AG10803 (cell line): ENCODE measurements at places on chromosomes 5 and 9.
A peak's percentile ranks its signal among the peaks of the same experiment; 100 is the strongest.

GRCh38 chr5:77431719-77432118 lies 60.4 kb downstream of the WDR41 start:
- DNase-seq: no peak

DNA sequence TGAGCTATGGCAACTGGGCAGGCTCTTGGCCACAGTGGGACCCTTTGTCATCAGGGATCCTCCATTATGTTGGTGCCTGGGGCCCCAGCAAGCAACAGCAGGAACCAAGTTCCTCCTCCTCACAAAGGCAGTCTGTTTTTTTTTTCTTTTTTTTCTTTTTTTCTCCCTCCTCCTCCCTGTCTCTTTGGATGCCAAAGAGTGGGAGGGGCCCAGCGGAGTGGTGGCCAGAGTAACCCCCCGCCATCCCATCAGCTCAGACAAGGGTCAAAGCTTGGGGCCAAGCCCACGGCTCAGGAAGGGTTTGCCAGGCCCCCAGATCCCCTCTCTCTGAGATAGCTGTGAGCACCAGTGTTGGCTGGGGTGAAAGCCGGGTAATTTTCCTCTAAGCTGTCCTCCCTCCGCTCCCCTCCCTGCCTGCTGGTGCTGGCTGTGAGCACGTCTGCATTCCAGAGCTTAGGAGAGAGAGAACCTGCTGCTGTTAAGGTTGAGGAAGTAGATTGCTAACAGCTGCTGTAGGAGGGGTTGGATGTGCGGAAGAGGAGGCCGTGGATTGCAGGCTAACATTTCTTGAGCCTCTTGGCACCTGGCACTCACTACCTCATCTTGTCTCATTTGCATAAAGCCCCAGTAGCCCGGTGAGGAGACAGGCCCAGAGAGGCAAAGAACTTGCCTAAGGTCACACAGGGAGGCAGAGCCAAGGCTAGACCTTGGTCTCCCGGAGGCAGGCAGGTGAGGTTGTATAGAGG lies 21.2 kb downstream of the GSN start:
- DNase-seq: peak; percentile 80

- DNase-seq: no peak
Measured at GRCh38 chr9:110640736-110641135, 27.9 kb upstream of the MUSK start.

- DNase-seq: no peak
Measured at GRCh38 chr9:29701559-29701958, 2128.3 kb upstream of the C9orf72 start.

GRCh38 chr5:100519075-100519474 lies 16.1 kb upstream of the FAM174A start:
- DNase-seq: no peak

GRCh38 chr9:69292078-69292477 lies 32.9 kb upstream of the ENTREP1 start:
- no peak for DNase-seq

DNA sequence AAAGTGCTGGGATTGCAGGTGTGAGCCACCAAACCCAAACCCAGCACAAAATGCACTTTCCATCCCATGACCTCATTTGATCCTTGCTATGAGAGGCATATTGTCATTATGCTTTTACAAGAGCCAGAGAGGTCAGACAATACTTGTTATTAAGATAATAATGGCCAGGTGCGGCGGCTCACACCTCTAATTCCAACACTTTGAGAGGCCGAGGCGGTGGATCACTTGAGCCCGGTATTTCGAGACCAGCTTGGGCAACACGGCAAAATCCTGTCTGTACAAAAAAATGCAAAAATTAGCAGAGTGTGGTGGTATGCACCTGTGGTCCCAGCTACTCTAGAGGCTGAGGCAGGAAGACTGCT lies 55.9 kb upstream of the IL17B start:
- no peak for DNase-seq

GRCh38 chr9:21761309-21761901 lies 41.0 kb upstream of the MTAP start:
- peak; percentile 48 for DNase-seq

DNA sequence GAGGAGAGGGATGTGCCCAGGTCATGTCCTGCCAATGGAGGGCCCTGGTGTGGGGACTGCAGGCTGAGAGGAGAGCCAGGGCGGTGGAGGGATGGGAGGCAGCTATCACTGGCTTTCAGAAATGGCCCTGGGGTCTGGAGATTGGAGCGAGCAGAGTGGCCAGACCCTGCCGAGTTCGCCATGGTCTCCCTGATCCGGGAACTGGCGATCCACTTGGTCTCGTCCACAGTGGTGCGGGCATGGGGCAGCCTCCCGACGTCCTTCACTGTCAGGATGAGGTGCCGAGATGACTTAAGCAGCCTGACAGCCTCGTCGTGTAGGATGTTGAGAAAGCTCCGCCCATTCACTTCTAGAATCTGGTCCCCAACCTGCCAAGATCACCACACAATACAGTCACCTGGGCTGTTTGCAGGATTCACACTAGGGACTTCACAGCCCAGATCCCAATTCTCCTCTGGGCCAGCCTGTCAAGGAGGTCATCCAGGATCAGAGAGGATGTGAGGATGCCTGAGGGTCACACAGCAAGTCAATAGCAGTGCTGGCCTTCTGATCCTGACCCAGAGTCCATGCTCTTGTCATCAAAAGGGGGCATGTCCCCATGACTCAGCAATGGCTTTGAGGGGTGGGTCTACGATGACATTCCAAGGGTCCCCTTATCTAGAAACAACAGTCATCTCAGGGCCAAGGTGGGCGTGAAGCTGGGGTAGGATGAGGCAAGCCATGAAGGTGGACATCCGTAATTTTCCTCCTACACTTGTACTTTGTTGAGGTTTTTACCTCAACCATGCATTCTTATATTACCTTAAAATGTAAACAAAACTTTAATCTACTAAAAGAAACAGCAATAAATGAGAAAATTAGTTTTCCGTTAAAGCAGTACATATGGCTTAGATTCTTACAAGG lies 38.5 kb upstream of the AKNA start:
- DNase-seq: no peak

DNA sequence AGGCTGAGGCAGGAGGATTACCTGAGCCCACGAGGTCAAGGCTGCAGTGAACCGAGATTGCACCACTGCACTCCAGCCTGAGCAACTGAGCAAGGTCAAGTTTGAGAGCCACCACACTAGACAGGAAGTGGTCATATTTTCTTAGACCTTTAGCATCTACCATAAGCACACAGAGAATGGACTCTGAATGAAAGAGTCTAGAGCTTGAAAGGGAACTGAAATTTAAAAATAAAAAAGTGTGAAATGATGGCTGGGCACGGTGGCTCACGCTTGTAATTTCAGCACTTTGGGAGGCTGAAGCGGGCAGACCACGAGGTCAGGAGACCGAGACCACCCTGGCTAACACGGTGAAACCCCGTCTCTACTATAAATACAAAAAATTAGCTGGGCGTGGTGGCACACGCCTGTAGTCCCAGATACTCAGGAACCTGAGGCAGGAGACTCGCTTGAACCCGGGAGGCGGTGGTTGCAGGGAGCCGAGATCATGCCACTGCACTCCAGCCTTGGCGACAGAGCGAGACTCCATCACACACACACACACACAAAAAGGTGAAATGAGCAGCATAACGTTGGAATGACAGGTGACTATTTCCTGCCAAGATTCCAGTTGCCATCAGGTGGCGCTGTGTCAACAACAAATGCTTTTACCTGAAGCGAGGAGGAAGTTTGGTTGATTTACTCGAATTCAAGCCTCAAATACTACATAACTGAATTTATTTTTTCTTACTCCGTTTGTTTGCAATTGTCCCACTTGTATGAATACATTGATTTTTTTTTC lies 21.3 kb upstream of the AK3 start:
- DNase-seq: peak; percentile 66

- DNase-seq: peak; percentile 58
Measured at GRCh38 chr5:8756498-8757084, 789.3 kb downstream of the SEMA5A start.

- no peak for DNase-seq
Measured at GRCh38 chr9:131475111-131475955, 27.4 kb upstream of the POMT1 start.

DNA sequence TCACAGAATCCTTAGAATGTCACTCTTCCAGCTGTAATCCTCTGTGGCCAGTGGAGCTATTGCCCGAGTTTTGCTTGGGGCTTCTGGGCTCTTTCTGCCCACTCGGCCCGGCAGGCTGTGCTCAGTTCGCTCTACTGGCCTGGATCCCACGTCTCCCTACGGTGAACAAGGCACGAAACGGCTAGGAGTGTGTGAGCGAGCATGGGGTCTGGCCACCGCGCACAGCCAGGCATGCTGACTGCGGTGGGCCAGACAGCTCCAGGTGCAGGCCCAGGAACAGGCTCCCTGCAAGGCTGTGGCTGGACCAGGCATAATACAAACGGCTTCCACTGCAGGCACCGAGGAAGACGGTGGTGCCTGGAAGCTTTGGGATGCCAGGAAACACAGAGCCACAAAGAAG lies 2035.5 kb upstream of the ACO1 start:
- no peak for DNase-seq

DNA sequence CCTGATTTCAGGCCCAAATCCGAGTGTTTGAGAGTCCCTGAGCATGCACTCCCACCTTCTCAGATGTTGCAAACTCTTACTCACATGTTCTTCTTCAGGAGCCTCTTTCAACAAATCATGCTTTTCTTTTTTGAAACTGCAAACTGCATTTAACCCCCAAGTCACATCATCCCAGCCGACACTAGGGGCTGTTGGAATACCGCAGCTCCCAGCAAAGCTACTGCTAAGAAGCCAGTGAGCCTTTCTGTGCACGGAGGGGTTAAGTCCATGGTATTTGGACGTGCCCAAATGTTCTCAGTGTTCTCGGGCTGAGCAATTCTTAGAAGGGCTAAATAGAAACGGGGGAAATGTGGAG lies 282.9 kb downstream of the NFIB start:
- no peak for DNase-seq
